Urinary bladder (tissue), 4 donors: ENCODE measurements at places on chromosomes 3 and 15. TPM values are rescaled to one million over a fixed set of nuclear protein-coding genes. Genes with fewer than 3 reads are reported as not detected.

WDR93 gene
- polyA plus RNA-seq = 0.16 TPM

STRA6 gene
- 2.2 TPM for polyA plus RNA-seq

P2RY1 gene
- 4.1 TPM for polyA plus RNA-seq

MASP1 gene
- polyA plus RNA-seq = 13.1 TPM

SNX22 gene
- polyA plus RNA-seq = 1.1 TPM

DNA sequence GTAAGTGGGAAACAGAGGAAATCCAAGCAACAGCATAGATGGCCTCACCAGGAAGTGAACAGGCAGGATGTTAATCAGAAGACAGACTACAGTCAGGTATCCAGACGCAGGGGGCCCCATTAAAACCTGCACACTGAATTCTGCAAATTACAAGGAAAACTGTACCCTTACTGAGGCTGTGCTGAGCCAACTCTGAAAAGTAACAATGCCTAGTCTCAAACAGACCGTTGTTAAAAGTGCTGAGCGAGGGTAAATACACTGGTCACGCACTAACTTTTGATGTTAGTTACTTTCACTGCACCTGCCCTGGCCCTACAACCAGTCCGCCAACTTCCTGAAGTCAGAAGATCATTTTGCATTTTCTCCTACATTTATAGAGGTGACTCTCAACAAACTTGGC lies 1.0 kb downstream of the TAMM41 start:
- DNase-seq = no peak

GRCh38 chr15:55289746-55290527 lies at the start of gene RAB27A:
Gene RAB27A, minus strand, starts transcription at chr15:55289813. Its CDS starts 54,879 bp downstream, at chr15:55234934.
- DNase-seq = peak; percentile 31

DNA sequence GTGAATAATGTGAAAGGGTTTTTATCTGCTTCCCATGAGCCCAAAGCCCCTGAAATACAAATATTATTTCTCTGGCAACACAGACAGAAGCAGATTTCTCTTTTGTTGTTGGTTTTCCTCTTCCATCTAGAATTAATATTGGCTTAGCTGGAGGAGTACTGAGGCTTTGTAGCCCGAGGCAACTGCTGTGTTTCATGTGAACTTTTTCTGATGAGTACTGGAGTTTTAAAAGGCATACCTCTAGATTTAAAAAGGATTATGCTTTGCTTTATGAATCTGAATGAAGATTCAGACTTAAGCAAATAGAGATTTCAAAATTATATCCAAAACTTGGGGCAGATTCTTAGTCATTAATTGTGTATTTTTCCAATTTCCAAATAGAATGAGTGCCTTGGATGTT lies 50.9 kb downstream of the IQCH start:
- no peak for DNase-seq
